ENCODE measurements at places on chromosomes 2 and 18.

- DNase-seq = no peak
Observed at GRCh38 chr2:70975237-70975636, 3.2 kb upstream of the ANKRD53 start.

DNA sequence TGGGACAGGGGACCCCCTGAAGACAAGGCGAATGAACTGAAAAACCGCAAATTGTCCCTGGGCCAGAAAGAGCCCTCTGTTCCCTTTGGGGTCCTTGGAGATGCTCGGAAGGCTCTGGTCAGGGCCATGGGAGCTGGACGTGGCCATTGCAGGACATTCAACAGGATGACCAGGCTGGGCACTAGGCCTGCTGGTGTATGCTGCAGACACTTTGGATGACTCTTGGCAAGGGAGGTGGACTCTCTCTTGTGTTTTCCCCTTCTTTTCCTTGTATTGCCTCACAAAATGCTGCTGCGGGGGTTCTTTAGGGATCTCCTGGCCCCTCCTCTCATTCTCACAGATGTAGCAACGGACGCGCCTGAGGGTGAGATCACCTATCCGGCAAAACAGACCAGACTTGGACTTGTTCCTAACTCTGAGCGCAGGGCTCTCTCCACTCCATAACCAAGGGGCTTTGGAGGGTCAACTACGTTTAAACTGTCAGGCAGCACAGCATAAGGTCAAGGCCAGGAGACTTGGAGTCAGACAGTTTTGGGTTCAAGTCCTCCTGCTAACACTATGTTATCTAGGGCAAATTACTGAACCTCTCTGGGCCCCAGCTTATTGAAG is 41.8 kb upstream of the SH3RF3 start:
- no peak for DNase-seq

DNA sequence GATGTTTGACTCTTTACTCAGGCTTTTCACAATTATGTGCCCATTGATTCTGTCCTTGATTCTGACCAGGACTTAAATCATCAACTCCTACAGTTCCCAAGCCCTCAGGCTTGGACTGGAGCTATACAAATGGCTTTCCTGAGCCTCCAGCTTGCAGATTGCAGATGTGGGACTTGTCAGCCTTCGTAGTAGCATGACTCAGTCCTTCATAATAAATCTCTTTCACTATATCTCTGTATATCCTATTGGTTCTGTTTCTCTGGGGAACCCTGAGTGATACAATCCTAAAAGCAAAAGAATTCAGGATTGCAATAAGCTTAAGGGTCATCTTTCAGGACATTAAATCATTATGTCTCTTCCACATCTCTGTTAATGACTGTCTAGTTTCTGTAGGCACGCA is 356.6 kb downstream of the RIT2 start:
- DNase-seq = no peak

DNA sequence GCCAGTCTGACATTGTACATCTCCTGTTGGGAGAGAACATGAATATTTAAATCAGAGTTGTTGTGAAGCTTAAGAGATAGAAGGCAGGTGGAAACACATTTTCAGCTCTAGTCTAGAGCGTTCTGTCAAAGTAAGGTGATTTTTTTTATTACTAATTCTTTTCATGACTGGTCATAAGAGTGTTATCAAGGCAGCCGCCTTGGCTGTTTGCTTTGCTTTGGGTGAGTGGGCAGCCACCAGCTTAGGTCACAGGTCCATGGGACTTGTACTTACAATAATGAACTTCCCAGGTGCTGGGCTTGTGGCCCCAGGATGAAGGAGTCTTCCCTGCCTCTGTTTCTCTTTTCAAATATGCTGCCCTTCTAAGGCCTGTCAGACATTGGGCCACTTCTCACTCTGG is 256.3 kb downstream of the SRBD1 start:
- no peak for DNase-seq

DNA sequence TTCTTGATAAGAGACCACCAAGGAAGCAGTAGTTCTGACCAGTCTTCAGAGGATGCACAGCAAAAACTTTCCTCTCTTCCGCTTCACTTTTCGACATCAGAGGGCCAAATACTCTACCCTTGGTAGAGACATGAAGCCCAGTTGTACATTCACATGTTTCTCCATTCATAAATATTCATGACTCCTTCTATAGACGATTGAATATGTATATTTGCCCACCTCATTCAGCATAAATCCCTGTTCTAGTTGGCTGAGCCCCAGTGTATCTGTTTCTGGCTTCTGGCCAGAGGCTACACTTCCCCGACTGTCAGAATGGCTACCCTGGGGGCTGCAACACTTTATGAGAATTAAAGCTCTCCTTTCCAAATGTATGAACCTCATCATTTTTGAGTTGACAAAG is 258.5 kb downstream of the ASXL3 start:
- no peak for DNase-seq

DNA sequence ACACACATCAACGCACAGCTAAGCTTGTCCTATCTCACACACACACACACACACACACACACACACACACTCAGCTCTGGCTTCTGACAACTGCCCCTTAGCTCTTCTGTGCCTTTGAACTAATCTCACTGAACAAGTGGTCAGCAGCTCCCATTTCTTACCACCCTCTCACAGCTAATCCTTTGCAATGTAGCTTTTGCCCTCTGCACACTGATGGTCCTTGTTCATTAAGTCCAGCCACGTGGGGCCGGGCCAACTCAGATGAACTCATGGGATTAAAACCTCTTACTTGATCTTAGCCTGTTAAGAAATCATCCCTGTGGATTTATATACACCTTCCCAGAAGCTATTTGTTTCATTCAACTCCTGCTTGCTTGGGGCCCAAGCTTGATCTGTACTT is 36.6 kb downstream of the DPYSL5 start:
- DNase-seq = no peak

DNA sequence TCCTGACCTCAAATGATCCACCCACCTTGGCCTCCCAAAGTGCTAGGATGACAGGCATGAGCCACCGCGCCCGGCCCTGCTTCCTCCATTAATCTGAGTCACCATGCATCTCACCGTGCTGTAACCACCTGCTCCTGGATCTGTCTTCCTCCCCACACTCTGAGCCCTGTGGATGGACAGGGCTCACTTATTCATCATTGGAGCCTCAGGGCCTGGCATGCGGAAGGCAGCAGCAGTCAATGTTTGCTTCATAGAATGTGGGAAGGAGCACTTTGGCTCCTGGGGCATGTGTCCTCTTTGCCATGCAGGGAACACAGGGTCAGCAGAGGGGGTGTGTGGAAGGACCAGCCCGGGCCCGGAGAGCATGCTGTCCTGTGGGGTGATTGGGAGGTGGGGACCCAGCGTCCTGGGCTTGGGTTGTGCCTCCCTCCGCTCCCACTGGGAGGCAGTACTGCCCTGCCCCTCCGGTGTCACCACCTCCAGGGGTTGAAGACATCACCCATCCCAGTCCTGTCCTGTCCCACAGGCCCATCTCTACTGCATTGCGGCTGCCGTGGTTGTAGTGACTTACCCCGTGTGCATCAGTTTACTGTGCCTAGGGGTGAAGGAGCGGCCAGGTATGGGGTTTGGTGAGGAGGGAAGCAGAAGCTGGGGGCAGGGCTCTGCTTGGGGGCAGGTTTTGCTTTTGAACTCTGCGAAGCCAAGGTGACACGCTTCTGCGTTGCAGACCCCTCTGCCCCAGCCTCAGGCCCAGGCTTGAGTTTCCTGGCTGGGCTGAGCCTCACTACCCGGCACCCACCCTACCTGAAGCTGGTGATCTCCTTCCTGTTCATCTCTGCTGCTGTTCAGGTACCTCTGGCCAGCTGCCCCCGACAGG is 11.5 kb downstream of the MFSD2B start:
- DNase-seq = peak; percentile 83

GRCh38 chr18:78519394-78520062 is 460.1 kb upstream of the SALL3 start:
- no peak for DNase-seq

DNA sequence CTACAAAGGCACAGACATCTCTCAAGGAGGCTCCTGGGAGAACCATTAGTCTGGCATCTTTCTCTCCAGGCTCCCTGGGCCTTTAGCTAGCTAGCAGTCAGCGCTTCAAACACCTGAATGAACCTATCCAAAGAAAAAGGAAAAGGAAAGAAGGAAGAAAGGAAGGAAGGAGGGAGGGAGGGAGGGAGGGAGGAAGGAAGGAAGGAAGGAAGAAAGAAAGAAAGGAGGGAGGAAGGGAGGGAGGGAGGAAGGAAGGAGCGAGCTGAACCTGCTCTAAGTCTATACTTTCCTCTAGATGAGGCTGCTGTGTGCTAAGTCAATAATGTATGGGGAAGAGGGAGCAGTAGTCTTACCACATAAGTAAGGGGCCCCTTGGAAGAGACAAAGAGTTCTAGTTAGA is 5.1 kb upstream of the BCL11A start:
- DNase-seq = no peak

DNA sequence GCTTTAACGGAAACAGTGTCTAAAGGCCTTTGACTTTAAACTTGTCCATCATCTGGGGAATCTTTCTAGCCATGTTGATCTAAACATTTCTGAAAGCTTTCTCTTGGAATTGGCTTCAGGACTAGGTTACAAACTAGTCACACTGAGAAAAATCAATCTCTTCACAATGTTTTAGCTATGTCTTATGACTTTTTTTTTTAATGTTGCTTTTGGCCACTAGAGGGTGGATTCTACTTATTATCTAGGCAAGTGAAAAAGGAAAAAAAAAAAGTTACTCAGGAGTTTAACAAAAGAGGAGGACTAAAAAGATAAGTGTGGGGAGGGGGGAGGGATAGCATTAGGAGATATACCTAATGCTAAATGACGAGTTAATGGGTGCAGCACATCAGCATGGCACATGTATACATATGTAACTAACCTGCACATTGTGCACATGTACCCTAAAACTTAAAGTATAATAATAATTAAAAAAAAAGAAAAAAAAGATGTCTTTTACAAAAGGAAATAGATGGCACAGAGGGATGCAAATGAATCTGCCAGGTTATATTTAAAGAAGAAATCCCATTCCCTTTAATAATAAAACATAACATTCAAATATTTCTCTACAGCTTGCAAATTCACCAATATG is 160.4 kb upstream of the PID1 start:
- DNase-seq = no peak

Measured in WTC11 (cell line).